ENCODE measurements at places on chromosomes 5 and 9.

DNA sequence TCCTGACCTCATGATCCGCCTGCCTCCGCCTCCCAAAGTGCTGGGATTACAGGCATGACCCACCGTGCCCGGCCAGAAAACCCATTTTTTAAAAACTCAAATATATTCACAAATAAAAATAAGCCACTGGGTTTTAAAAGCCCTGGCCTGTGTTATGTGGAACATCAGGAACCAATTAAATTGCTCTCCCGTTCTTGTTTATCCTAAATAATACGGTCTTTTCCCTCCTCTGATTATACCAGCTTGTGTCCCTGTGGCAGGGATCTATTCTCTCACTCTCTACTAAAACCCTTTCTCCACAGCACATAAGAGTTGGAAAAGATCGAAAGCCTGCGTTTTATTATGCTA is 30.1 kb upstream of the LPAR1 start:
- no peak for DNase-seq

- DNase-seq = no peak
Observed at GRCh38 chr5:57504357-57504756, 21.7 kb upstream of the ACTBL2 start.

- no peak for DNase-seq
Observed at GRCh38 chr5:164671640-164672039, 1166.2 kb downstream of the MAT2B start.

- DNase-seq = peak; percentile 24
Observed at GRCh38 chr5:56094579-56095361, 100.0 kb upstream of the IL6ST start.

GRCh38 chr5:122126177-122126755 is 3.1 kb upstream of the ZNF474 start:
- no peak for DNase-seq

GRCh38 chr5:113939988-113940387 is 421.9 kb upstream of the KCNN2 start:
- DNase-seq = no peak

- DNase-seq = no peak
Observed at GRCh38 chr9:14246951-14247350, 67.0 kb downstream of the NFIB start.

DNA sequence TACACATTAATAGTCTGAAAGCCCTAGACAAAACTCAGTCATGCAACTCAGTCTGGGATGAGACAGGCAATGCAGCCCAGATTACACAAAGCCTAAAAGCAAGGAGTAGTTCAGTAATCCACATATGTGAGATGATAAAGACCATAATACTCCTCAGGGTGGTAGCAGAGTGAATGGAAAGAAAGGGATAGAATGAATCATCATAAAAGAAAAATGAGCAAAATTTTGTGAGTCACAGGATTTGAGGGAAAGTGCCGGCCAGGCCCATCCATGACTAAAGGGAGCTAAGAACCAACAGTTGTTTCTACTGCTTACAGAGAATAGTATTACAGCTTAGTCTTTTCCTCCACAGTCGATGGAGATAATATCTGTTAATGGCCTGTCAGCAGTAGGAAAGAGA is 90.0 kb upstream of the POU5F2 start:
- no peak for DNase-seq

GRCh38 chr9:130498918-130499698 is 54.3 kb downstream of the ASS1 start:
- DNase-seq = no peak

- DNase-seq = no peak
Observed at GRCh38 chr9:99335280-99335679, 113.2 kb downstream of the SEC61B start.

GRCh38 chr9:17875886-17876285 is 297.0 kb downstream of the SH3GL2 start:
- no peak for DNase-seq

DNA sequence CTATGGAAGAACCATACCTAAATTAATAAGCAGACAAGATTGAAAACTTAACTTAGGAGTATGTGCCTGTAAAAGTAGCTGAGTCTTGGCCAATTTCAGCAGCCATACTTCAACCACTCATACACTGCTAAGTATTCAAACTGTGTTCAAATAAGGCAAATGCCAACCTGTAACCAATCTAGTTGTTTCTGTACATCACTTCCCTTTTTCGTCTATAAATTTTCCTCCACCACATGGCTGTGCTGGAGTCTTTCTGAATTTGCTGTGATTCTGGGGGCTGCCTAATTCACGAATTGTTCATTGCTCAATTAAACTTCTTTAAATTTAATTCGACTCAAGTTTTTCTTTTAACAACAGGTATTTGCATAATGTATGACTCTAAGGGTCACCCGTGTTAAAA is 184.4 kb downstream of the PLK2 start:
- DNase-seq = no peak

DNA sequence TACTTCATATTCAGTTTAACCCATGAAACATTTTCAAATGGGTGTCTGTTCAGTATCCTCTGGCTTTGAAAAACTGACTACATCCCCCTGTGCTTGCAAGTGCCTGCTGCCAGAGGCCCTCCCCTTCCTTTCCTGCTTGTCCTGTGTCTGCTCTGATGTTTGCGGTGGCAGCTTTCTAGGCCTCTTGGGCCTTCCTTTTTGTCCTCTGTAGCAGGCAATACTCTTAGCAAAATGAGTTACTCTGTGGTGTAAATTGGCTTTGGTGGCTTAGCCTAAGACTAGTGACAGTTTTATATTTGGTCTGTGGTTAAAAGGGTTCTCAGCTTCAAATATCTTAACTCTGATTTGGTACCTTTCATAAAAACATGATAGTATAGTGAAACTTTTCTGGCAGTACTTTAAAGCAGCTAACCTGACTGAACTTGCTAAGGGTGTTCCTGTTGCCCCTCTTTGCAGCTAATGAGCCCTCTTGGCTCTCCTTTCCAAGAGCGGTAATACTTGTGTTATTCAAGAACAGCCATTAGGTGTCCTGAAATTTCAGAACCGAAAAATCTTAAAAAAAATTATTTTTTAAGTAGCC is 76.6 kb downstream of the GOLM1 start:
- peak; percentile 11 for DNase-seq

GRCh38 chr5:10556893-10557746 is 6.8 kb upstream of the ANKRD33B start:
- DNase-seq = no peak

- DNase-seq = no peak
Observed at GRCh38 chr9:114745879-114746550, 59.8 kb downstream of the TNFSF15 start.

GRCh38 chr5:32123058-32123805 is 50.9 kb downstream of the GOLPH3 start:
- DNase-seq = no peak

DNA sequence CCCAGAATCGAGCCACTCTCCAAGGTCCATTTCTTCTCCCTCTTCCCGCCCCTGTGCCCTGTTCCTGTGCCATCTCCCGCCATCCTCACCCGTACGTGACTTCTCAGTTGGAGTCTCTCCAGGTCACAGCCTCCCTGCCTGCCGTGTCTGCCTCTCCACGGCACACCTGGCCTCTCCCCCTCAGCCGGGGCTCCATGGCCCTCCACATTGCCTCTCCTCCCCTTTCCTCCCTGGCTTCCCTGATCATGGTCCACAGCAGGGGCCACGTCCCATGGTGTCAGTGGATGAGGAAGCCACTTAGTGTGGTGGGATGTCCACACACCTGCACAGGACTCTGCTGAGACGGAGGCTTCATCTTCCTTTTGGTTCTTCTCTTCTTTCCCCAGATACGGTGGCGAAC is 2.3 kb downstream of the PAEP start:
- no peak for DNase-seq

- DNase-seq = no peak
Observed at GRCh38 chr5:60354311-60354710, 345.7 kb downstream of the DEPDC1B start.

DNA sequence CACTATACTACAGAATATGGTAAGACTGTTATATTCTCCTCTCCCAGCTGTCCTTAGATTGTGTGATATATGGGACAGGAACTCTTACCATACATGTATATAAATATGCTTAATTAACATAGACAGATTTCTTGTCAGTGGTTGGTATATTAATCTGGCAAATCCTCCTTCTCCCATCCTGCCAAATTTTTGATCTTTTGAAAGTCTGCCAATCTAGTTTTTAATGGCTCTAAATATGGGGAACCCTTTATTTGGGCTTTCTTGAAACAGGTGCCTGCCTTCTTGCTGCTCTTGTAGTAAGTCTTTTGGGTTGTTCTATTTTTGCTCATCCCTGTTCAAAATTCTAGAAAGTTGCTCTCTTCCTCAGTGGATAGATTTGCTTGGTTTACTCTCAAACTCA is 63.5 kb downstream of the SPATA31D1 start:
- DNase-seq = no peak

GRCh38 chr9:6692881-6693361 is 47.4 kb upstream of the GLDC start:
- no peak for DNase-seq

- no peak for DNase-seq
Observed at GRCh38 chr9:81720450-81721086, 31.2 kb upstream of the TLE1 start.

DNA sequence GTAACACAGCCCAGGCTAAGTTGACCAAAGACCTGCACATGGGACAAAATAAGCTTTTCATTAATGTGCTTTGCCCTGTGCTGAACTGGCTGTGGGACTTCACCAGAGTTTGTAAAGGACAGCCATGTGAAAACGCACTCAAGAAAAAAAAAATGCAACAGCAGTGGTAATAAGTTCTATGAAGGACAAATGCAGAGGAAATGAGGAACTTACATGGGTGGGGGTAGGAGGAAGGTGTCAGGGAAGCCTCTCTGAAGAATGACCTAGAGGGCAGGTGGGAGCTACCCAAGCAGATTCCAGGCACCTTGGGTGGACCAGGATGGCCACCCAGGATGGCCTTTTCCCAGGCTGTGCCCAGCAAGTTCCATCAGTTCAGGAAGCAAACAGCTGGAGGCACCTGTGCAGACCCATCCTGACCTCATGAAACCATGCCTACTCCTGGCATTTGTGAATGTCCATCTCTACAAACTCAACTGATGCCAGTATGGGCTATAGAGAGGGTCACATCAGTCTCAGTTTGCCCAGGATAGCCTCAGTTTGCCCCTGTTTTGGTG is 6.7 kb upstream of the PHF2 start:
- DNase-seq = no peak

DNA sequence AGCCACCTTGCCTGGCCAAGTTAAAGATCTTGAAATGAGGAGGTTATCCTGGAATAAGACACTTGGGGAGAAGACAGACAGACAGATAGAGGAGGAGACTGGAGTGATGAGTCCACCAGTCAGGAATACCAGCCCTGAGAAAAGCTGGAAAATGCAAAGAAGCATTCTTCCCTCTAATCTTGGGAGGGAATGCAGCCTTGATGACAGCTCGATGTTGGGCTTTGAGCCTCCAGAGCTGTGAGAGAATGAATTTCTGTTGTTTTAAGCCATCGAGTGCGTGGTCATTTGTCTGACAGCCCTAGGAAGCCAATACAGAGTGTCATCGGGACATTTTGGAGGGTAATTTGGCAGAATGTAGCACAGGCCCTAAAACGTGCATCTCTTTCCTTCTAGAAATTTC is 199.1 kb upstream of the IER5L start:
- DNase-seq = no peak

GRCh38 chr9:127913682-127914081 is 3.2 kb downstream of the ST6GALNAC4 start:
- no peak for DNase-seq

DNA sequence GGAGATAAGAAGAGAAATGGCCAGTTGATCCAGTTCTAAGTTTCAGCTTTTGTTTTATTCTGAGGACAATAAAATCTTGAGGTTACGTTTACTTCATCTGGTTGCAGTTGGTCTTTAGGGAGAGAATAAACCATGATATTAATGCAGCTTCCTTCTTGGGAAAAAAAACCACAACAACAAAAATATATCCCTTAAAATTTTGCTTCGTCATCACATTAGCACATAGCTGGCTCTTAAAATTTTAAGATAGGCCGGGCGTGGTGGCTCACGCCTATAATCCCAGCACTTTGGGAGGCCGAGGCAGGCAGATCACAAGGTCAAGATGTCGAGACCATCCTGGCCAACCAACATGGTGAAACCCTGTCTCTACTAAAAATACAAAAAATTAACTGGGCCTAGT is 86.4 kb downstream of the EQTN start:
- DNase-seq = no peak

- no peak for DNase-seq
Observed at GRCh38 chr5:16913187-16914107, 22.6 kb downstream of the MYO10 start.

GRCh38 chr9:121699571-121700164 is 48.2 kb downstream of the DAB2IP start:
- no peak for DNase-seq

DNA sequence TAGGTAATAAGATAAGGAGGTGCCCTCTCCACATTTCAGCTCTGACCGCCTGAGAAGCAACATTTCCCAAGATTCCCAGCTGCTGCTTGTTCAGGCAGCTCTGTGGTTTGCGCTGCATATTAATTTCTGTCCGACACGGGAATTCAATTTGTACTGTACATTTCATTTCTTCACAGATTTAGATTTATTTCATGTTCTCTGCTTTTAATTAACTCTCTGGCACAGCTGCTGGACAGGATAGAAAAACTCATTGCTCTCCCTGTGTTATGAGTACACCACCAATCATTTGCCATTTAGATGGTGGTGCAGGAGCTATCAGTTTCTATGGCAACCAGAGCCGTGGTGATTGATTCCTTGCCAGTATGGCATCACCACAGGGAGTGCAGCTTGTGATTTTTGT is 558.5 kb downstream of the DMRTA1 start:
- DNase-seq = no peak

DNA sequence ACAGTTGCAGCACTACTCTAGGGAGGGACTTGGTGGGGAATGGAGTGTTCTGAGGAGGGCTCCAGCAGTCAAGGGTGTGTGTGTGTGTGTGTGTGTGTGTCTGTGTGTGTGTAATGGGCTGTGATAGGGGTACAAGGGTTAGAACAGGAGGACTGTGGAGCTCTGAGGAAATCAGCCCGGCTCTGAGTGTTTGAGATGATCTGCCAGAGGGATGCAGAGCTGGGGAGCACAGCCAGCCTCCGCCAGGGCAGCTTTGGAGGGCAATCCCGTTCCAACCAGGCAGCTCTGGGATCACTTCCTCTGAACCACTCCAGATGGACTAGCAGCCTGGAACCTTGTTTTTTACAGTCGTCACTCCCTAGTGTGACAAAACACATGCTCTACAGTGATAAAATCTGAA is 3.0 kb upstream of the SLC6A7 start:
- no peak for DNase-seq

GRCh38 chr5:87411586-87411972 is 1.2 kb downstream of the CCNH start:
- DNase-seq = no peak

GRCh38 chr5:80672140-80672736 is 17.5 kb upstream of the DHFR start:
- DNase-seq = peak; percentile 49
